H1 (cell line): ENCODE measurements at places on chromosomes 5 and 9. TPM values are rescaled to one million over a fixed set of nuclear protein-coding genes. Genes with fewer than 3 reads are reported as not detected.

ABCA2 gene
- total RNA-seq = 12.5 and 15.2 TPM in 2 replicates

FIBCD1 gene
- 5.3 and 6.1 TPM in 2 replicates for total RNA-seq

GRCh38 chr5:43227655-43228054 is 35.6 kb downstream of the NIM1K start:
- no peak for DNase-seq
- H3K4me1 ChIP-seq = no peaks in the 10 kb centered on the region
- no peaks in the 10 kb centered on the region for H3K27me3 ChIP-seq
- no peak overlapping the region for H3K4me3 ChIP-seq

DNA sequence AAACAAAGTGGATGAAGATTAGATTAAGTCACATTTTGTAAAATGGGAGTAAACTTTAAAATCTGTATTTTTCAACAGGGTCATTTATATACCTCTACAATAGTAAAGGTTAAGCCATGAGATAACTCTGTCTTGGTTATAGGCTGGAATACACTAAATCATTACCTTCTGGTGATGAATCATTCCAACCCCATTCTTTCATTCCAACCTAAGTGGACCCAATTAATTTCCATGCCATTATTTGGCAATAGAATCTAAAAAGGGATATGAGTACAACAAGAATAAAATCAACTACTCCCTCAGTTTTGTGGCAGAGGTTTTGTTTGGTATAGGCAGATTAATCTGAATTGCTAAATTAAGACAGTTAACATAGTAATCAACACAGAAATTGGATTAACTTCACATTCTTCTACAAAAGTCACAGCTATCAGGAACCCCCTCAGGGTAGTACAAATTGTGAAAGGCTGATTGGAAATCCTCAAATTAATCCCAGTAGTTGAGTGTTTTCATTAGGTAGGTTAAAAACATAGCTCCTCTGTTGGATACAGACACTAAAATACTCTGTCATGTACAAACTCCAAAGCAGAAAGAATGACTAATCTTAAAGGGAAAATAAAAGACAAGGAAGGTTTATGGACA is 54.2 kb downstream of the ELAVL2 start:
- peaks cover 36% of the 10 kb centered on the region for H3K4me1 ChIP-seq
- no peak overlapping the region for H3K4me3 ChIP-seq
- no peaks in the 10 kb centered on the region for H3K36me3 ChIP-seq
- DNase-seq = no peak

DNA sequence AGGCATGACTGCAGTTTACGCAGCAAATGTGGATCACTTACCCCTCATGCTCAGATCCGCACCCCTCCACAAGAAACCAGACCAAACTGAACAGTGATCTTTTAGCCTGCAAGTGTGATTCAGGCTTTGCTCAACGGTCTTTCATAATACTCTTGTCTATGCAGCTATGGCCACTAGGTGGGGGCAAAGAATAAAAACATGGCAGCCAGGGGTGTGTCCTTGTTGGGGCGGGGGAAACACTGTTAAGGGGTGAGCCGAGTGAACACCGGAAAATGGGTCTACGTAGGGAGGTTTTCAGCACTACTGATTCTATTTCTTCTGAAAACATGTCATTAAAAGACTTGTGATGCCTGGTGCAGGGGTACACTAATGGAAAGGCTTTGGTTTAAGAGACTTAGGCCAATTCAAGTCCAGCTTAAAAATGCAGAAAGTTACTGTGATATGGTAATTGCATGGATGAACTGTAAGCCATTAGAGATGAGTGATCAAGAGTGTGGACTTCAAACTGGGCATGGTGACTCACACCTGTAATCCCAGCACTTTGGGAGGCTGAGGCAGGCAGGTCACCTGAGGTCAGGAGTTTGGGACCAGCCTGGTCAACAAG is 49.9 kb upstream of the GPR151 start:
- no peaks in the 10 kb centered on the region for H3K27me3 ChIP-seq
- H3K4me1 ChIP-seq = peaks cover 7% of the 10 kb centered on the region
- no peak overlapping the region for H3K27ac ChIP-seq
- H3K36me3 ChIP-seq = no peaks in the 10 kb centered on the region
- no peak for DNase-seq
- H3K4me3 ChIP-seq = no peak overlapping the region

CCL19 gene
- not detected in 2 replicates for total RNA-seq

GRCh38 chr5:138574744-138575193 is 432 bp downstream of the HSPA9 start:
- H3K4me1 ChIP-seq = no peaks in the 10 kb centered on the region; the same call in 1 of the 2 replicates
- peaks cover 26% of the 10 kb centered on the region for H3K36me3 ChIP-seq
- DNase-seq = no peak
- peak overlapping the region; percentile 100 for H3K27ac ChIP-seq
- peak overlapping the region; percentile 98 for H3K4me3 ChIP-seq
- H3K27me3 ChIP-seq = no peaks in the 10 kb centered on the region

DNA sequence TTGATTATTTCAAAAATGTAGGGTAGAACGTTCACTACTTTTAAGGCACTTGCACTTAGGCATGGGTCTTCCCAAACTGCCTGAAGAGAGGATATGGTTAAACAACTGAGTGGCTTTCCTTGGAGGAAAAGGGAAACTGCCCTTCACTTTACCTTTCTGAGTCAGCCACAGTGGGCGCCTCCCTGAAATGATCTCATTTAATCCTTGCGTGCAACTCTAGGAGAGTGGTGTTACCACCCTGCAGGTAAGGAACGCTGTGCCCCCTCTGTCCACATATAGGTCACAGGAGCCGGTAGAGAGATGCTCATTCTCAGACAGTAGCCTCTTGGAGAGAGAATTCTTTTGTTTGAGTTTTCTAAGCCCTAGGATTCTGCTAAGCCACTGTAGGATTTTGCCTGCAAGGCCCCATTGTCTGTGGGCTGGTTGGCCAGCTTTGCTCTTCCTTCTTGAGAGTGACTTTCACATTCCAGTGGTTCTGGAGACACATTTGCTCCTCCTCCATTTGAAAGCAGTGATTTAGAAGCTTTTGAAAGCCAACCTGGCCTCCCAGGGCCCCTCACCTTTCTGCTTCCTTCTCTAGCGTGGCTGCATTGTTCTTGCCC is 110.3 kb upstream of the CTSL start:
- no peak overlapping the region for H3K27ac ChIP-seq
- no peak for DNase-seq
- peaks cover 2% of the 10 kb centered on the region; the same call in 1 of the 2 replicates for H3K4me1 ChIP-seq
- H3K27me3 ChIP-seq = no peaks in the 10 kb centered on the region

GRCh38 chr5:52800394-52801213 is 12.9 kb downstream of the ITGA1 start:
- H3K36me3 ChIP-seq = no peaks in the 10 kb centered on the region
- H3K4me3 ChIP-seq = peak overlapping the region; percentile 87
- peaks cover 5% of the 10 kb centered on the region; the same call in 1 of the 2 replicates for H3K4me1 ChIP-seq
- no peaks in the 10 kb centered on the region for H3K27me3 ChIP-seq

- H3K36me3 ChIP-seq = no peaks in the 10 kb centered on the region
- no peak overlapping the region for H3K4me3 ChIP-seq
- H3K4me1 ChIP-seq = no peaks in the 10 kb centered on the region
- no peak overlapping the region for H3K27ac ChIP-seq
- DNase-seq = no peak
Measured at GRCh38 chr9:107782381-107782780, 292.8 kb upstream of the KLF4 start.

TMC1 gene
- 0.82 and 0.95 TPM in 2 replicates for total RNA-seq

FRRS1L gene
- total RNA-seq = 2.1 and 2.2 TPM in 2 replicates

GRCh38 chr9:93676310-93677047 is 100.1 kb downstream of the PHF2 start:
- peak; percentile 41 for DNase-seq
- no peak overlapping the region for H3K27ac ChIP-seq
- no peaks in the 10 kb centered on the region for H3K4me1 ChIP-seq
- no peaks in the 10 kb centered on the region for H3K36me3 ChIP-seq
- H3K4me3 ChIP-seq = no peak overlapping the region
- H3K27me3 ChIP-seq = no peaks in the 10 kb centered on the region

STK32A gene
- 1.5 and 2.5 TPM in 2 replicates for total RNA-seq

GRCh38 chr5:97071101-97071500 is 71.3 kb downstream of the LIX1 start:
- no peak overlapping the region for H3K4me3 ChIP-seq
- H3K27ac ChIP-seq = no peak overlapping the region
- H3K4me1 ChIP-seq = no peaks in the 10 kb centered on the region
- no peaks in the 10 kb centered on the region for H3K27me3 ChIP-seq
- no peaks in the 10 kb centered on the region for H3K36me3 ChIP-seq

- H3K4me1 ChIP-seq = no peaks in the 10 kb centered on the region
- H3K36me3 ChIP-seq = no peaks in the 10 kb centered on the region
- no peak overlapping the region for H3K27ac ChIP-seq
- H3K27me3 ChIP-seq = no peaks in the 10 kb centered on the region
Measured at GRCh38 chr9:123599781-123600180, 243.8 kb downstream of the CRB2 start.

CCL28 gene
- total RNA-seq = not detected in 2 replicates

DMRTA1 gene
- total RNA-seq = 3.0 and 3.3 TPM in 2 replicates

DNA sequence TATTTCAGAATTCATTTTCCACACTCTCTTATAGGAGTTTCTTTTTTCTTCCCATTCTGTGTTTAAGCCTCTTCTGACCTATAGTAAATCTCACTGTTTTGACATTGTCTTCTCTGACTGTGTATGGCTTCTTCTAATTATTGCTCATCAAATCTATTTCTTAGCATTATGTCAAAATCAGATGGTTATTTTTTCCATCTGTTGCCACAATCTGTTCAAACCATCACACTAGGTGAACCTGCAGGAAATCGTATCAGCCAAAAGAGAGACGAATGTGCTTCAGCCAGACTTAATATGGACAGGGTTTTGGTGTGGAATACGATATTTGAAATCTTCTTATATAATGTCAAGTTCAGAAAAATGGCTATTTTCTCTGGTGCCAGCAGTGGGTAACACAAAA is 15.9 kb upstream of the SEMA4D start:
- no peaks in the 10 kb centered on the region for H3K27me3 ChIP-seq
- H3K4me3 ChIP-seq = no peak overlapping the region
- H3K27ac ChIP-seq = no peak overlapping the region

DNA sequence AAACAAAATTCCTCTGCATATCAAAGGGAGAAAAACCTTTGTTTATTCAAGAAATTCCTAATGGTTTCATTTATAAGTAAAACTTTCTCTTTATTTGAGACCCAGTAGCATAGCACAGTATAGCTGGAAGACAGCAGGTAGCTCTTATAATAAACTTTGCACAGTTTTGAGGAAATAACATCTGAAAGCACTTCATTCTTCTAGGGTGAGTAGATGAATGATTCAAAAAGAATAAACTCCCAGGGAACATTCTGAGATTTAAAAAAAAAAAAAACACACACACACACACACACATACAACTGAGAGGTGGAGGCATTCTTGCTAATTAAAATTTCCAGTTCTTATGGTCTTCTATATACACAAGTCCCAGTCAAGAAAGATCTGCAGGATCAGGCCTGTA is 197.3 kb downstream of the BNC2 start:
- no peaks in the 10 kb centered on the region for H3K4me1 ChIP-seq
- no peak overlapping the region for H3K4me3 ChIP-seq
- no peak for DNase-seq
- H3K36me3 ChIP-seq = no peaks in the 10 kb centered on the region

DNA sequence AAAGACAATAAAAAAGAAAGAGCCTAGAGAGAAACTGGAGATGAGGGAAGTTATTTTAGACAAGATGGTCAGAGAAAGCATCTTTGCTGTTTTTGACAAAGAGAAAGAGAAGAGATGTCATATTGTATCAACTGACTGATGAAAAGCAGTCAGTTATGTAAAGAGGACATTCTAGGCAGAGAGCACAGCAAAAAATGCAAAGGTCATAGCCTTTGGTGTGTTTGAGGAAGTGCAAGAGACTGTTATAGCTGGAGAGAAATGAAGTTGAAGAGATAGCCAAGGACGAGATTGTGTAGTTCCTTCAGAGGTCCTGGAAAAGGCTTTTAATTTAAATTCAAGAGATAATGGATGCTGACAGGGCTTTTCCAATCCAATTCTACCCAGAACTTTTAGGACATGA is 342.4 kb downstream of the RASEF start:
- DNase-seq = no peak
- H3K4me3 ChIP-seq = no peak overlapping the region
- no peak overlapping the region for H3K27ac ChIP-seq
- H3K4me1 ChIP-seq = no peaks in the 10 kb centered on the region

- no peaks in the 10 kb centered on the region for H3K27me3 ChIP-seq
- H3K4me3 ChIP-seq = no peak overlapping the region
Measured at GRCh38 chr9:110148384-110148783, 59.6 kb downstream of the C9orf152 start.

DNA sequence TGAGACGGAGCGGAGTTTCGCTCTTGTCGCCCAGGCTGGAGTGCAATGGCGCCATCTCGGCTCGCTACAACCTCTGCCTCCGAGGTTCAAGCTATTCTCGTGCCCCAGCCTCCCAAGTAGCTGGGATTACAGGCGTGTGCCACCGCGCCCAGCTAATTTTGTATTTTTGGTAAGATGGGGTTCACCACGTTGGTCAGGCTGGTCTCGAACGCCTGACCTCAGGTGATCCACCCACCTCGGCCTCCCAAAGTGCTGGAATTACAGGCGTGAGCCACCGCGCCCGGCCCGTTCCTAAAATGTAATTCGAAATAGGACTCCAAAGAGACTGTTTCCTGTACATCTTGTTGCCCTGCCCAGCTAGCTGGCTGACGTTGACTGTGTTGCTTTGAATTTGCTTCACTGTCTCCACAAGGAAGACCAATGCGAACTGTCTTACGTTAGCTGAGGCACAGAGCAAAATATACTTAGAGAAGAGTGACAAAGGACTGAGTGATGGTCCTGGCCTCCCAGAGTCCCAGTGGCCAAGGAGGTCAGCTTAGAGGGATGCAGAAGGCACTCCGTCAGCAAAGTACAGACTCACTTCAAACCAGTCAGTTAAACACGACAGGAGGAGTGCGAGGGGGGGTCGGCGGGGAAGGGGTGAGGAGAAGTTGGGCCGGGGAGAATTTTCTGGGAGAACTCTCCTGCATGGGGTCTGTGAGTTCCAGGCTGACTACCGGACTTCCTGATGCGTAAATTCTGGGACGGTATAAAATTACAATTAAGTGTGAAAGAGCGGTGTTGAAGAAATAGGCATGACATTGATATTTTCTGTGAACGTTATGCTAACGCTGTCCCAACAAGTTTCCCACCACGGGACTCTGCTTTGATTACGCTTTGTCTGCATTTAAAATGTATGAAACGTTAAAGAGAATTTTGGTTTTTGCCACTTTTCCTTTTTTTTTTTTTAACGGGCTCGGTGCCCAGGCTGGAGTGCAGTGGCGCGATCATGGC is 6.8 kb upstream of the TRIM41 start:
- H3K36me3 ChIP-seq = no peaks in the 10 kb centered on the region
- H3K4me1 ChIP-seq = no peaks in the 10 kb centered on the region
- H3K4me3 ChIP-seq = peak overlapping the region; percentile 76
- H3K27me3 ChIP-seq = peaks cover 5% of the 10 kb centered on the region; the same call in 1 of the 2 replicates
- DNase-seq = no peak

CCDC183 gene
- 0.78 and 1.6 TPM in 2 replicates for total RNA-seq

DNA sequence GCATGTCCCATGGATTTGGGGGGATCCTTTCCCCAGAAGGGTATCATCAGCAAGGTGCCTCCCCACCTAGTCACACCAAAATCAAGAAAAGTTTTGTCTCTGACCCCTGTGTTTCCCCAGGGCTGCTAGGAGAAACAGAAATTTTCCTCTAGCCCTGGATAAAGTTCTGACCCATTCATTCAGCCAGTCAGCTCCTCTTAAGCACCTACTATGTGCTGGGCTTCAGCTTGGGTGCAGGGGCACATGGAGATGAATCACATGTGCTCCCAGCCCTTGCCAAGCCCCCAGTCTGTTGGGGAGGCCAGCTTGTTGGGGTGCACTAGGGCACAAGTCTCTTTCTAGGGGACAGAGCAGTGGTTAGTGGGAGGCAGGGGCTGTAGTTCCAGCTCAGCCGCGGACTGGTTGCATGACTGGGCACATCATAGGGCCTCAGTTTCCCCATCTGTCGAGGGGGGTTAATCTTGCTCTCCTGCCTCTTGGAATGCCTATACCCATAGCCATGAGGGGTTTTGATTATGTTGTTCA is 3.9 kb downstream of the DAB2IP start:
- H3K4me1 ChIP-seq = no peaks in the 10 kb centered on the region
- no peak overlapping the region for H3K4me3 ChIP-seq
- H3K36me3 ChIP-seq = no peaks in the 10 kb centered on the region
- H3K27me3 ChIP-seq = no peaks in the 10 kb centered on the region
